ENCODE measurements at places on chromosomes 3 and 15.

DNA sequence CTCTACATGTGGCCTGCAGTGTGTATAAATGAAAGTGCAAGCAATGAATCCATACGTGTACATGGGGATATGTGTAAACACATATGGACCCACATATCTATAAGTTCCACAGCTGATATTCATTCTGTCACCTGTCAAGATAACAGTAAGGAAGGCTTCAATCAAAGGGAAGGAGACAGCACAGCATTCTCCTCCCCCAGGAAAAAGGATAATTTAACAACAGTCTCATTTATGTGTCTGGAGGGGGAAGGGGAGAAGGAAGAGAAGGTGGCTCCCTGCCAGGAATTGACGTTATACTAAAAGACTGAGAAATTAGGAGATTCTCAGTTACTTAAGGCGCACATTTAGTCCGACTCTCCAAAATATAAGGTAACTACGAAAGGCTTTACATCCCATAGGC lies 345.9 kb downstream of the FOXP1 start:
- DNase-seq: no peak

GRCh38 chr3:155663467-155664212 lies 81.2 kb downstream of the PLCH1 start:
- no peak for DNase-seq

DNA sequence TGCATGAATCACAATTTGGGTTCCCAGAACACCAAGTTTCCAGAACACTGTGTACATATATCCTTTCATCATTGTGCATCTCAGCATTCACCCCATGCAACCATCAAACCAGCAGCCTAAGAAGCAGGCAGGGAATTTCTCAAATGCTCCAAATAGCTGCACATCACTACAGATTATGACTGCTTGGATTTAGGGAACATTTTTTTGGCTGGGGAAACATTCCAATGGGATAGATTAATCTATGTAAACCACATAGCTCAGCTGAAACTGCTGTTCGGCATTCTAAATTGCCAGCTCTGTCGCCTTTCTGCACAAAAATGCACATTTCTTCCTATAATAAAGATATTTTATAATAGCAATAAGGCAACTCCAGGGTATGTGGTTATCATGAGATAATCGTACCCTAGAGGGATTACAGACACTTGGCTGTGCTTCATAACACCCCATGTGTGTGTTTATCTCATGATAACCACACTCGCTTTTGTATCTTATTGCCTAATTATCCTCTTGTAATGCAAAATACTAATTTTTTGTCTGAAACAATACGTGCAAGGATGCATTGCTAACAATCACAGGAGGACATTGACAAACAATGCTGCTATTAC lies 483.7 kb upstream of the DPH6 start:
- peak; percentile 97 for DNase-seq

- DNase-seq: peak; percentile 55
Observed at GRCh38 chr15:64635499-64636495, 139.6 kb downstream of the RBPMS2 start.

DNA sequence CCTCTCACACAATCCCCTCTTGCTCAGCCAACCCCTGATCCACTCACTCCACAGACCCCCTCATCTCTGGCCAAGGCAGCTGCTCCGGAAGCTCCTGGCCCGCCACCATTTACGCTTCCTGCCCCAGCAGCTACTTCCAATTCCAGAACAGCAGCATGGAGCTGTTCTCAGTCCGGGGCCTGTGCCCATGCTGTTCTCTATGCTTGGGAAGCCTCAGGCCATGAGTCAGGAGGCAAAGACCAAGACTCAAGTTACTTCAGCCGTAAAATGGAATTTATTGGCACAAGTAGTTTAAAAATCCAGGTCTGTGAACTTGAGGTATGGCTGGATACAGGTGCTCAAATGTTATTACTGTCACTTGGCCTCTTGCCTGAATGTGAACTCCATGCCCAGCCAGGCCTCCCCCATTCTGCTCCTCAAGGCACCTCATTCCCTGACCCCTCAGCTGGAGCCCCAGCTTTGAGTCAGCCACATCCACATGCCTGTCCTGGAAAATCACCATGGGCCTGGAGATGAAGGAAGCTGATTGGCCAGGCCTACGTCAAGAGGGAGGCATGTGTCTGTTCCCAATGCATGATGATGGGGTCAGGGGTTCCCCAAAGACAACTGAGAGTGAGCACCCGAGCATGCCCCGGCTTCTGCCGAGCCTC lies 31.4 kb upstream of the CACNA2D2 start:
- DNase-seq: no peak

DNA sequence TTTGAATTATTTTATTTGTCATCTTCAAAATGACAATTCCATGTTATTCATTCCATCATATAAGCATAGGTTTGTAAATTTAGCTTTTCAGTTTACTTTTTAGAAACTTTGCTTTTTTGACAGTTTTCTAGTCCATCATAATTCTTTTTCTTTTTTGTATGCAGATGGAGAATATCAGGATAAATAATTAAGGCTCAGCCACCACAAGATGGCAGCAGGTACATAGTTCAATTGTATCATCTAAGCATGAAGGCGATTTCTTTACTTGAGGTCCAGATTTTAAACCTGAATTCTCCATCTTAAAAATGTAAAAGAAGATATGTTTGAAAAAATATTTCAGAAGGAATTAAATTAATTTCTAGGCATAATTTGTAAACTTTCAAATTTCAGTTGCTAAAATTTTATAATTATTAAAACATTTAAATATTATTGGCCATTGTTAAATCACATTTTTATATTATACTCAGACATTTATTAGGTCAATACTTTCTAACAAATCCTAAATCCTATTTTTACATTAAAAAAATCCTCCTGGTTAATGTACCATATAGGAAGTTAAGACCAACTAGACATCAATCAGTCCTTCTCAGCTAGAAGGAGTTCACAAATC lies 15.1 kb downstream of the PLSCR5 start:
- DNase-seq: peak; percentile 53

GRCh38 chr3:29475854-29476253 lies 195.0 kb downstream of the RBMS3 start:
- DNase-seq: no peak

DNA sequence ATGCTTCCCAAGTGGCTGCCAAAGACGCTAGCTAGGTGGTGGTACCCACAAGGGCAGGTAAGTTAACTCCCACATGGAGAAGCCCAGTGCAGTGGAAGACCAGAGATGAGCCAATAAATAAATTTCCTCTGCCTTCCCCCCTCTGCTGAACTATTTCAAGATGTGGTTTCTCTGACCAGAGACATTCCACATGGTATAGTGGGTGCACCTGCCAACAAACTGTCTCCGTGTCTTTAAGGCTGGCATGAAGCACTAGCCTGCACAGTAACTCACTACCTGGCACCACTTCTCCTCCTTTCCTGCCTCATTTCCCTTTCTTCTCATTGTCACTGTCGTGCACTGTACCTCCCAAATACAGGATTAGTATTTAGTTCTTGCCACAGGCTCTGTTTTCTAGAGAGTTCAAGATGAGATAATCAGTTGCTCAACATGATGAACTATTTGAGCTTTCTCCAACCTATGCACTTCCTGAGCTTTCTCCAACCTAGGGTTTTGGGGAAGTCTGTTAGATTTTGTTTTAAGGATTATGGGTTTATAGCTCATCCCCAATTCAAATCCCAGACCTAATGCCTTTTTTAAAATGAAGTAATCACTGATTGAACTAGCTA lies 8.4 kb upstream of the CRTAP start:
- DNase-seq: no peak

DNA sequence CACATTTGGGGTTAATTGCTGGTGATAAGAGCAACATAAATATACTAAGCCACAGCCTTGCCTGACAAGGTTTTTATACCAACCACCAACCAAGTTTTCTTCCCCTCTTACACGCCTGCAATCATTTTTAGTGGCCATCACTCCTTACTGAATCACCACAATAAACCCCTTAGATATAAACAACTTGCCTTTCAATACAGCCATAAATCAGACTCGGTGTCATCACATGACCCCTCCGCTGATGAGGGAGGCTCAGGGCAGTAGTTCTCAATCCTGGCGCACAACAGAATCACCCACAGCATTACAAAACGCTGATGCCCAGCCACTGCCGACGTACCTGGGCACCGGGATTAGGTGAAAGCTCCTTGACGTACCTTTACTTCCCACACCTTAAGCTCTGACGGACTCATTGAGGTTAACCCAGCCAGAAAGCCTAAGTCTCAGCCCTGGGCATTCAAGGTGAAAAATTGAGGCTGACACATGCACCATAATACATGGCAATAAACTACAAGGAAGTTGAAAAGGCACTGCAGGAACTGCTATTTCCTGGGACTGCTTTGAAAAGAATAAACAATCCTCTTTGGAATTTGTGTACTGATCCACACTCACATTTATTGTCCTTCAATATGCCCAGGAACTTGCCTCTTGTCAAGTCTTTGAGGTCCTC lies 17.1 kb downstream of the ADCY5 start:
- no peak for DNase-seq

GRCh38 chr3:108030960-108031359 lies 59.9 kb downstream of the CD47 start:
- DNase-seq: no peak

- peak; percentile 81 for DNase-seq
Observed at GRCh38 chr15:83365370-83365938, 81.0 kb upstream of the BNC1 start.

GRCh38 chr3:181250714-181251113 lies 261.2 kb upstream of the DNAJC19 start:
- no peak for DNase-seq

DNA sequence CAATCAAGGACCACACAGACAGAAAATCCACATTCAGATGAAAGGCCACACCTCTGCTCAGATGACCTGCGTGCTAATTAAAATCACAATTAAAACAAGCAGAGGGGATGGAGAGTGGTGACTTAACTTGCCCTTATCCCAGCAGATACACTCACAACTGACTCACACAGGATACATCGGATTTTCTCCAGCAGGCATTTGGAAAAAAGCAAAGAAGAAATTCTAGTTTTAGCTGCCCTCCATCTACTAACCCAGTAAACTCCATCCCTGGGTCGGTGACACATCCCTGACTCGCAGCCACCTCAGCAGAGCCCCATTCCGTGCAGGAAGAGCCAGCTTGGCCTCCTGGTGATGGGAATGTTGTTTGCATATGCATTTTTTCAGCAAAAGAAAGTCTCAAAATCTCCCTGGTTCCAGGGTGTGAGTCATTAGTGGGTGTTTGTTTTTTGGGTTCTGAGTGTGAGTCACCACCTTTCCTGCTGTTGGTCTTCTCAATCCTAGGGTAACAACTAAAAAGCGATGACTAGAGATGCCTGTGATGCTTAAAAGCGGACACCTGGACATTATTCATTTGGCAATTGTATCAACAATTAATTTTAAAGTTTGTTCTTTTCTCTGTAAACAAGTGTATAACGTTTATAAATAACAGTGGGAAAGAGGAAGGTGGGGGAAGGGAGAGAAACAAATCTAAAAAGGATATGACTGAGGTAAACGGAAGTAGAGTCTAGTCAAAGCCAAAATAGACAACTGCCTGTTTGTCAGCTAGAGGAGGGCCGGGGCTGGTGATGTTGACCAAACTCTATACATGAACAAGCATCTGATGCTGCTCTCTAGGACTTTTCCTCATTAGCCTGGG lies 49.8 kb upstream of the SLC4A7 start:
- DNase-seq: peak; percentile 99

GRCh38 chr3:99859825-99860224 lies 42.2 kb downstream of the CMSS1 start:
- peak; percentile 98 for DNase-seq

DNA sequence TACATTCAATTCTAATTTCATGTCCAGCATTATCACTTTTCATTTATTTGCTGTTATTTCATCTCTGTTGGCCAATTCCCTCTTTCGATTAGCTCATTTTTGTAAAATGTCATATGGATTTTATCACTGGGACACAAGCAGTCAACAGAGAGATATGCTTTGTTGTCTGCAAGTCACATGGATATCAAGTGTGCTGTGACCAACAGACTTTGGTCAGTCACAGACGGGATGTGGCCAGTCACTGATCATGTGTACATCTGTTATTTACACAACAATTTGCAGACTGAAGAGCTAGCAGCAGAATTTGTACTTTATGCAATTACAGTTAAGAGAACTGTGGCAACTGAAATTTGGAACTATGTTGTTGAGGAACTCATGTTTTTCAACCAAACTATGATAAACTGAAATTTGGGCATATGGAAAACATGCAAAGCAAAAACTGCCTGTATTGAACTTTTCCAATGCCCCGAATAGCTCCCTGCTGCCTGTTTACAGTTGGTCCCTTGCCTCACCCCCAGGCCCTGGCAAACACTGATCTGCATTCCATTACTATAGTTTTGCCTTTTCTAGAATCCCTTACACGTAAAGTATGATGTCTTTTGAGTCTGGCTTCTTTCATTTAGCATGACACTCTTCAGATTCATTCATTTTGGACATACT lies 104.4 kb downstream of the RPL22L1 start:
- DNase-seq: no peak

DNA sequence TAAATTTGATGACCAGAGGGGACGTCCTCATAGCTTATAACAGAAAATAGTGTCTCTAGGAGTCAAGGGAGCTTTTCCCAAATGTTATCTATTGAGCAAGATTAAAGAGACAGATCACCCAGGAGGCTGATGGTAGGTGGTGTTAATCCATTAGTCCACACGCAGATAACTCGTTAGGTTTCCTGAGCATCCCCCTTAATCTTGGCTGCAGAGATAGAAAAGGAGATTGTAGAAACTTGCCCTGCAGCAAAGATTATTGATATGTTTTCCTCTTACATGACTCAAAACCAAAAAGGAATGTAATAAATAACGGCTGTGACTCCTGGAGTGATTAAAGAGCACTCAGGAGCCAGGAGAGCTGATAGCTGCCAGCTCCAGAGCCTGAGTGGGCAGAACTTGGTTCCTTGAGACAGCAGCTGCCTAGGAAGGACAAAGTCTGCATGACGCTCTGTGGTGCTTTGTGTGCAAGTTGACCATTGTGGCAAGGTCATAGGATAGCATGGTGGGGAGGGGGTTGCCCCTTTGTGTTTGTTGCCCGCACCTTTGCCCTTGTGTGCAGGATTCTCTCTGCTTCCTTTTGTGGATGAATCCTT lies 234.8 kb downstream of the PTPRG start:
- no peak for DNase-seq

DNA sequence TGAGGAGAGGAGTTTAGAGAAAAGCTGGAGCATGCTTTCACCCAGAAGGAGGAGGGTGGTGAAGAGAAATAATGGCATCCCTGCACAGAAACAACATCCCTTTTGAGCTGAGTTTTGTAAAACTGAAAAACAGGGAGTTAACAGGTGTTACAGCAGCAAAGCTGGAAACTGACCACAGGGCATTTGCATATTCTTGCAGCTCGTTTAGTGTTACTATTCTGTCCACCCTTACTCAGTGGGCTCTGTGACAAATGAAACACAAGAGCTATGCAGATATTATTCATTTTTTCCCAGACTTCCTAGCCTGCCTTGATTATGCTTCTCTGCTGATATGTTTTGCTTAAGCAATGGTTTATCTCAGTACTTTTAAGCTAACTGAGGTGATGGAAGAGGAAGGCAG lies 272.0 kb downstream of the NEK10 start:
- DNase-seq: no peak

DNA sequence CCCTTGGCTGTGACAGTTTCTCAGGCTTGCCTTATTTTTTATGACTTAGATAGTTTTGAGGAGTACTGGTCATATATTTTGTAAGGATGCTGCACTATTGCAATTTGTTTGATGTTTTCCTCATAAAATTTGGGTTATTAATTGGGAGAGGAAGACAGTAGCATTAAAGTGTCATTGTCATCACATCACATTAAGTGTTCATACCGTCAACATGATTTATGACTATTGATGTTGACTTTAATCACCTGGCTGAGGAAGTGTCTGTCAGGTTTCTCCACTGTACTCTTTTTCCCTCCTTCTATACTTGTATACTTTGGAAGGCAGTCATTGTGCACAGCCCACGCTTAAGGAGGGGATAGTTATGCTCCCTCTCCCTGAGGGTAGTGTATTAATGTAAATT lies 26.9 kb downstream of the TRIM69 start:
- DNase-seq: no peak

GRCh38 chr15:48086133-48086532 lies 34.7 kb upstream of the SLC24A5 start:
- DNase-seq: peak; percentile 33

All from fibroblast of skin of abdomen (primary cell).